ENCODE measurements at places on chromosomes 1 and 21.

DNA sequence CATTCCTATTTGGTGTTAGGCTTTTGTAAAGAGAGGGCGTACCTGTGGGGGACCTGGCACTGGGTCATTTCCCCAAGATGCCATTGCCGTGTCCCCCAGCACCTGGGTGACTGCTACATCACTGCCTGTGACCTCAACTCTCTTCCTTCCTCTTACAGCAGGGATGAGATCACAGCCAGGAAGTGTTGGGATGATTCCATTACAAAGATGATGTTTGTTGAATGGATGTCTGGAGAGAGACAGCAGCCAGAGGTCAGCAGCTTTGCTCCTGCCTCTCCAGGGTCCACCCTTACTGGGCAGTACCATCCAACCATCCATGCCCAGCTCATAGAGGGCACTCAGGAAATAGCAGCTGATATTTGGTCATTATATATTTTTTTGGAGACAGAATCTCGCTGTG lies 35.1 kb downstream of the TMEM51 start:
- no peak for DNase-seq

GRCh38 chr21:46459356-46460112 lies 843 bp downstream of the DIP2A start:
- peak; percentile 55 for DNase-seq

DNA sequence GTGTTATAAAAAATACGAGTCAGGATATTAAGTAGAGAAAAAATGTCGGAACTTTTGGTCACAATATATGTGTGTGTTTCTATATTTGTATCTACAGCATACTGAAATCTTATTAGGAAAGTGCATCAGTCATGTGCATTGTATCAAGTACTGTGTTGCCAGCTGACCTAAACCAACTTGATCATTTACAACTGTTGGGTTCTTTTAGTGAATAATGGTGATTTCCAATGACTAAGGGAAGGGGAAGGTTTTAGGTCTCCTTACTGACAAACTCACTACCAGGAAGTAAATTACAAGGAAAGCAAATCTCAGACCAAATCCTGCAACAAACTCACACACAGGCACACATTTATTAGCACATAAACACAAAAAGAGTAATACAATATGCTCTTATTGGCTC lies 142.7 kb downstream of the TSEN15 start:
- DNase-seq = no peak

- no peak for DNase-seq
These were observed 1.6 kb upstream of the SNX7 start for GRCh38 chr1:98659879-98660278.

DNA sequence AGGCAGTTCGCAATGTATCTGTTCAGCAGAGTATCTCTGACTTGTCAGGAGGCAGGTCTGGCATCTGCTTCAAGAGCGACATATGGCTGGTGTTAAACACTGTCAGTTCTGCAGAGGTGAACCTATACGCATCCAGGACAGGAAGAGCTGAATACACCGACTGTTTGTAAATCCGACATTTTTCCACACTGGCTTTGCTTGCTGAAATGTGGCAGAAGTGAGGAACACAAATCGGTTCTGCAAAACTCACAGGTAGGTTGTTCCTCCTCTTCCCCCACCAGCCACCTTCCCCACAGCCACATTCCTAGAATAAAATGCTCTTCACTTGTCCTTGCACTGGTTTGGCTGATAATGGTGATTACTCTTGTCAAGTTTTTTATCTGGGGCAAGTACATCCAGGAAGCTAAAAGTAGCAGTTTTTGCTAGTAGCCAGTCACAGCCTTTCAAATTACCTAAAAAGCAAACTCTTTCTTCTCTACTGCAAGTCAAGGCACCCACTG lies 289.2 kb downstream of the GRIK1 start:
- no peak for DNase-seq

- DNase-seq = peak; percentile 77
These were observed 64.8 kb downstream of the ALPL start for GRCh38 chr1:21573971-21574465.

All from right forelimb (tissue), 1 donor.